ENCODE measurements at places on chromosomes 12 and 14.

DNA sequence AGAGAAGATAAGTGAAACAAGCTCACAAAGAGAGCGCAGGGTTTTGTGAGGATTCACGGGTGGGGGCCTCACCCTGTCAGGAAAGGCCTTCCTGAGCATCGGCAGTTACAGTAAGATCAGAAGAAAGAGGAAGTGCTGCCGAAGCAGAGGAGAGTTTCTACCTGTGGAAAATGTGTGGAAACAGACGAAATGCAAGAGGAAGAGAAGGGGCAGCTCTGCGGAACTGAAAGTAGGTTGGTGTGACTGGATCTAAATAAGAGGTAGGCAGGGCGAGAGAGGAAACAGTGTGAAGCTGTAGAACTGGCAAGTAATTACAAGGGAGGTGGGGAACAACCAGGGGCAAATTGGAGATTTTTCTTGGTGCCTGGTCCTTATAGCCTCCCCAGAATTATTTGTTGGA lies 2.6 kb downstream of the GPR68 start:
- H3K4me3 ChIP-seq, result no peak overlapping the region
- H3K27me3 ChIP-seq, result no peaks in the 10 kb centered on the region
- no peak overlapping the region for H3K27ac ChIP-seq
- no peaks in the 10 kb centered on the region for H3K4me1 ChIP-seq

DNA sequence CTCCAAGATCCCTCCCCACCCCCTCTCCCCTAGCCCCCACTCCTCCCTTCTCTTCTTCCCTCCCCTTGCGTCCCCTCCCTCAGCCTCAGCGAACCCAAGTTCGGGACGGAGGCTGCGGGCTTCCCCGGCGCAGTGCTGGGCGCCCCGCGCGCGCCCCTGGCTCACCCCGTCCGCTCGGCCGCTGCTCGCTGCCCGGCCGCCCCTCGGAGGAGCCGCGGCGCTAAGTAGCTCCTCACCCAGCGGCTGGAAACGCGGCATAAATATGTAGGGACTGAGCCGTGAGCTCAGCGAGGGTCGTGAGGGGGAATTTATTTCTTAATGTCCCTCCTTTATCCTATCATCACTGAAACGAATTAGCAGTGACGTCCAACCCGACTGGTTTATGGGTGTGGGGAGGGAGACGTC lies at the start of gene NOS1:
TSS of gene NOS1 (minus strand) at position 280 of the 405 bp plus-strand sequence. CDS start 30,557 bp downstream, outside the sequence.
- no peak within 1 kb of the TSS for H3K27ac ChIP-seq
- DNase-seq, result no peak
- H3K4me3 ChIP-seq, result no peak within 1 kb of the TSS
- no peaks in the 10 kb centered on the region for H3K36me3 ChIP-seq
- peaks cover 43% of the 10 kb centered on the region for H3K27me3 ChIP-seq

GRCh38 chr12:13628067-13628466 lies 353.3 kb downstream of the GRIN2B start:
- H3K4me1 ChIP-seq, result peaks cover 2% of the 10 kb centered on the region
- DNase-seq, result no peak

- H3K36me3 ChIP-seq, result 0 out of 2 replicates have a peak, but pooled peaks cover 4% of the 10 kb centered on the region
- DNase-seq, result peak; percentile 50
- H3K27ac ChIP-seq, result peak within 1 kb of the TSS; percentile 88
- H3K4me3 ChIP-seq, result peak within 1 kb of the TSS; percentile 86
- no peaks in the 10 kb centered on the region for H3K27me3 ChIP-seq
Observed at GRCh38 chr12:7108796-7109571, at the start of gene C1RL. Gene C1RL, minus strand, starts transcription at chr12:7109214. Its CDS starts 34 bp downstream, at chr12:7109180.

- no peaks in the 10 kb centered on the region for H3K36me3 ChIP-seq
- H3K27ac ChIP-seq, result no peak overlapping the region
- H3K4me3 ChIP-seq, result no peak overlapping the region
- H3K27me3 ChIP-seq, result peaks cover 22% of the 10 kb centered on the region
Observed at GRCh38 chr12:109020146-109020795, 597 bp downstream of the SVOP start.

DNA sequence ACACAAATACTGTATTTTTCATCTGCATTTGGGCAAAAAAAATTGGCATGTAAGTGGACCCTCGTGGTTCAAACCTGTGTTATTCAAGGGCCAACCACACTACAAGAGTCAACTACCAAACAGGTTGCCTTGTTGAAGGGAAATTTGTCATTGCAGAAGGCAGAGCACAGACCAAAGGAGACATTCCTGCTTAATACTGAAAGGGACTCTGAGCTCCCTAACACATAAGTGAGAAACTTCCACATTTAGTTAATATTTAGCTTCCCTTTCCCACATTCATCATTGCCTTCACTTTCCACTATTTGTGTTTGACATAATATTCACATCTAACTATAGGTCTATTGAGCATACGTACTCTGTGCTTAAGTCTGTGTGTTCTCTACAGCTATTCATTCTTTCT lies 266.9 kb downstream of the KCNH5 start:
- no peak for DNase-seq
- H3K4me3 ChIP-seq, result no peak overlapping the region
- no peaks in the 10 kb centered on the region for H3K36me3 ChIP-seq
- H3K27me3 ChIP-seq, result no peaks in the 10 kb centered on the region

- H3K36me3 ChIP-seq, result no peaks in the 10 kb centered on the region
- no peaks in the 10 kb centered on the region for H3K4me1 ChIP-seq
- no peak overlapping the region for H3K4me3 ChIP-seq
- H3K27ac ChIP-seq, result no peak overlapping the region
- no peak for DNase-seq
Observed at GRCh38 chr12:121560392-121561008, 20.3 kb downstream of the KDM2B start.

- no peak overlapping the region for H3K27ac ChIP-seq
- no peak overlapping the region for H3K4me3 ChIP-seq
- peaks cover 8% of the 10 kb centered on the region for H3K4me1 ChIP-seq
- H3K36me3 ChIP-seq, result no peaks in the 10 kb centered on the region
- no peaks in the 10 kb centered on the region for H3K27me3 ChIP-seq
Observed at GRCh38 chr12:51636581-51636980, 45.5 kb downstream of the SCN8A start.

DNA sequence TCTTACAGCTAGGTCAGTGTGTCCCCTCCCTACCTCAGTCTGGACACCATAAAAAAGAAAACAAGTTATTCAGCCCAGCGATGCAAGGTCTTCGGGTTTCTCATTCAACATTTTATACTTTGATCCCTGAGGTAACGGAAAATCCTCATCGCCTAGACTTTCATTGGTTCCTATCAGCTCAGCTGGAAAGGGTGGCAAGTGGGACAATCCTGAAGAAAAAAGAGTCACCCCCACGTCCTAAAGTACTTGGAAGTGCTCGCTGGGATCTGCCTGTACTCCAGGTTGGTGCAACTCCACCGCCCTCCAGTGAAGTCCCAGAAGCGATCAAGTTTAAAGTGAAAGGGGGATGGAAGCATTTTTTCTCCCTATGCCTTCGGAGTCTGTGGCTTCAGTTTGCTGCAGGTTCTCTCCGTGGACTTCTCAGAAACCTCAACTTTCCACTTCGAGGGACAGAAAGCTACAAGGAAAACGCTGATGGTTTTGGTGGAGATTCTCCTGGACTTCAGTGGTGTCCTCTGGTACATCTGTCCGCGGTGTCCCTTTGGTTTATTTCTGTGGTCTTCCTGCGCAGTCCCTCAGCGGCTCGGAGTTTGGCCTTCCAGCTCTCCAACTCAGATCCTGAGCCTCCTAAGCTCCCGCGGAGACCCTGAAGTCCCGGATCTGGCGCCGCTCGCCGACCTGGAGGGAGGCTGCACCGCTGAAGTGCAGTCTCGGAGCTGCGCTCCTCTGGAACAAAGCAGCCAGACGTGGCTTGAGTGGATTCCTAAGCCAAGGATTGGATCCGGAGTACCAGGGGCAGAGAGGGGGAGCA lies 1.8 kb upstream of the LRFN5 start:
- no peak overlapping the region for H3K4me3 ChIP-seq
- no peaks in the 10 kb centered on the region for H3K27me3 ChIP-seq
- DNase-seq, result no peak
- no peaks in the 10 kb centered on the region for H3K4me1 ChIP-seq
- no peaks in the 10 kb centered on the region for H3K36me3 ChIP-seq

DNA sequence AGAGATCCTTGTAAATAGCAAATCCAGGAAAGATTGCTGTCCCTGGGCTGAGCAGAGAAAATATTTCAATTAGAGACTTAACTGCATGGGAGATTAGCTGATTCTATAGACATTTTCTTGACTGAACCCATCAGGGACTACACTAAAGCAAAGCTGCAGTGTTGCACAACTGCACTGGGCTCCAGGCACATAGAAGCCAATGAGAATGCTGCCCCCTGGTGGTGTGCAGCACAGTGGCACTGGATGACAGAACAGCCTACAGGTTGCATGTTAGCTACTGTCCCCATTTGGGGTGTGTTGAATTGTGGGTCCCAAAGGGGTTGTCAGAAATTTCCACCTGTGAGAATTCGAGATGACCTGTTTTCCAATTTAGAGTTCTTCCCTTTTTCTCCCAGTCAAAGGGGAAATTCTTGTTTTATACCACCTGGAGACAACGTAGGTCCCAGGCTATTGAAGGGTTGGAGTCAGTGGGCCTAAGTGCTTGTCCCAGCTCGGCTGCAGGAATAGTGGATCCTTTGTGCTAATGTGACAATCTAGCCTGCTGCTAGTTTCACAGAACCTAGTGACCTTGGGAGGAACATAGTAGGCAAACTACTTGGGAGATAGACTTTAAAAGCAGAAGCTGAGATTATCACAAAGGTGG lies 114.7 kb downstream of the SLC8A3 start:
- no peaks in the 10 kb centered on the region for H3K4me1 ChIP-seq
- peak; percentile 64 for DNase-seq
- H3K4me3 ChIP-seq, result no peak overlapping the region
- H3K36me3 ChIP-seq, result no peaks in the 10 kb centered on the region

Data from HCT116 (cell line).